ENCODE measurements at places on chromosomes 5 and 9.

GRCh38 chr5:127441799-127442484, 75.5 kb upstream of the PRRC1 start:
- no peak for DNase-seq

GRCh38 chr5:156361436-156362109, 34.6 kb downstream of the SGCD start:
- DNase-seq: no peak

DNA sequence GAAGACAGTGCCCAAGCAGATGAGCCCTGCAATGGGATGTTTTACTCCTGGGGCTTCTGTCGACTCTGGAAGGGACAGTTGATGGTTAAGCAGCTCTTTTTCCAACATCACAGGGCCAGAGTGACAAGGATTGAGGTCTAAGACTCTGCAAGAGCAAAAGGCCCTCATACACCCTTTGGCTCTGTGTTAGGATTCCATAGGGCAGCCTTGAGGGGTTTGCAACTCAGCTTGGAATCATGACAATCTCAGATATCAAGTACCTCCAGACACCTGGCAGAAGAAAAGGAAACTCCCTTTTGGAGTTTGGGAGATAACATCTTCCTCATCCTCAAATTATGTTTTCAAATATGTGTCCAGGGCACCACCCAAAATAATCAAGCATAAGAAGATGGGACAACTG, 205.7 kb downstream of the GNA14 start:
- DNase-seq: no peak

DNA sequence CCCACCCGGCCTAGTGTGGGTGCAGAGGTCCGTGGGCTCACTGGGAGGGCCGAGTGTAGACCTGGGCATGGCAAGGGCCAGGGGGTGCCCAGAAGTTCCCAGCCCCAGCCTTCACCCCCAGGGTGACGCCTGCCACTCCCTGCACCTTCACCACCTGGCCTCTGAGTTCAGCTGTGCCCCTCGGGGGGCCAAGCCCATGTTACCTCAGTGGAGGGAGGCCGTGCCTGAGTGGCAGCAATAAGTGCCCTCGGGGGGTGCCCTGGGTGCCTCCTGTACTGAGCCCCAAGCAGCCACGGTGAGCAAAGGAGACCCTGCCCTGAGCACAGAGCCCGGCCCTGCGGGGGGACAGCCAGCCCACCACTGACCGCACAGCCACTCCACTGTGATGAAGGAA, 10.3 kb upstream of the FCN2 start:
- DNase-seq: no peak

- no peak for DNase-seq
These were observed 14.4 kb downstream of the CAMK4 start for GRCh38 chr5:111238431-111239225.

DNA sequence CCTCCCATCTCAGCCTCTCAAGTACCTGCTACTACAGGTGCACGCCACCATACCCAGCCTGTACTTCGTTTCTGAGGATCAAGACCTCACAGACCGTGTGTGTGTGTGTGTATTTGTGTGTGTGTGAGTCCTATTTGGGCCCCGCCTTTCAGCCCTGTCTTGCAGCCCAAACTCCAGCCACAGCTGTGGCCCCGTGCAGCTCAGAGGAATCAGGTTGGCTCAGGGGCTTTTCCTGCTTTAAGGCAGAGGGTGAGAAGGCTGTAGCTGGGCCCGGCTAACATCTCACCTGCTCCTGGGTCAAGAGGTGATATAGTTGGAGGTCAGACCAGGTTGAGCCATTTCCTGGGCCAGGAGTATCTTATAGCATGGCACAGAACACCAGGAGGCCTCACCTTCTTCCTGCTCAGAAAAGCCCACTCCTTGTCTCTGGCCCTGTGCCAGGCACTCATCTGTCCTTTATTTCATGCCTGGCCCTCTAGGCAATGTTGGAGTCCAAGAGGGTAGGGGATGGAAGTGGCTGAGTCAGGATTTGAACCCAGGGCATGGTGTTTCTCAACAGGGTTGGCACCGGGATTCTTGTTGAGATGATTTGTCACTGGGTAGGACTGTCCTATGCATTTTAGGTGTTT, 1.6 kb upstream of the PHYKPL start:
- DNase-seq: no peak

DNA sequence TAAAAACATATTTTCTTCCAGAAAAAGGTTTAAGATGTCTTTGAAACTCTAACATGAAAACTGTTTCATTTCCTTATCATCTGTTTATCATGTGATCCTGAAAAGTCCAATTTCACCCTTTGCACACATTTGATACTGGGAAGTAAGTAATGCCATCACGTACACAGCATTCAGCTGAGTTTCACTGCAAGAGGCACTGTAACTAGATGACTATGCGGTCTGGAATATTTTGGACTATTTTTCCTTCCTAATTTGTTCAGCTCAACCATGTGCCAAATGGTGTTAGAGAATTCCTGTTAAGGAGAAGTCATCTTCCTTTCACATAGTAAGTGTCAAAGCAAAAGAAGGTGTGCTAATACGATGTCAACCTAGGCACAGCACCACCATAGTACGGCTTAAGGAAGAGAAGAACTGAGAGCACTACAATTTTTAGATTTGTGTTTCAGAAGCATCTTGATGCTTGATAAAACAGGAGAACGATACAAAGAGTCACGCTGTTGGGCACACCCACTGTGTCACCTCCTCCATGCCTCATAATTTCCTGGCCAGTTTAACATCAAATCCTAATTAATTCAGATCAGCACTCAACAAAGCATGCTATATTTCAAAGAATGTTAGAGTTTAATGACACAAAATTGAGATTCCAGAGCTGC, 77.5 kb downstream of the GNAQ start:
- DNase-seq: no peak

GRCh38 chr9:127707766-127708165, 978 bp downstream of the CFAP157 start:
- no peak for DNase-seq

- DNase-seq: no peak
These were observed 128.7 kb downstream of the NIPBL start for GRCh38 chr5:37005252-37005651.

DNA sequence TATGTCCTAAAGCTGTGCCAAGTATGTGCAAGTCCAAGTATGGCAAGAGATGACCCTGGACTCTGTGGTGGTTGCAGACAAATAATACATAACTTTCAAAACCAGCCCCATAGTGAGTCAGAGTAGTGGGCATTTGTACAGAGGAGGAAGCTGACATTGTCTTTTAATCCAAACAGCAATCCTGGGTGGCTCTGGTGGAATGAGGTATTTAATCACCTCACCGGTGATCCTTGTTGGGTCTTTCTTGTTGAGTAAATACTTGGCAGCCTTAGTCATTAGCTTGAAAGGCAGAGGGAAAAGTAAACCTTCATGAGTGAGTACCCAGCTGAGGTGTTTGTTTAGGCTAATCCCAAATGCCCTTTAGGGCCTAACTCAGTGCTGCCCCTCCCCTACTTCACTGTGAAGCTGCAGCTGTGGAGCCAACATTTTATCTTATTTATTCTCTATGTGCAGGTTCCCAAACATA, 148.7 kb upstream of the SLC12A2 start:
- no peak for DNase-seq

DNA sequence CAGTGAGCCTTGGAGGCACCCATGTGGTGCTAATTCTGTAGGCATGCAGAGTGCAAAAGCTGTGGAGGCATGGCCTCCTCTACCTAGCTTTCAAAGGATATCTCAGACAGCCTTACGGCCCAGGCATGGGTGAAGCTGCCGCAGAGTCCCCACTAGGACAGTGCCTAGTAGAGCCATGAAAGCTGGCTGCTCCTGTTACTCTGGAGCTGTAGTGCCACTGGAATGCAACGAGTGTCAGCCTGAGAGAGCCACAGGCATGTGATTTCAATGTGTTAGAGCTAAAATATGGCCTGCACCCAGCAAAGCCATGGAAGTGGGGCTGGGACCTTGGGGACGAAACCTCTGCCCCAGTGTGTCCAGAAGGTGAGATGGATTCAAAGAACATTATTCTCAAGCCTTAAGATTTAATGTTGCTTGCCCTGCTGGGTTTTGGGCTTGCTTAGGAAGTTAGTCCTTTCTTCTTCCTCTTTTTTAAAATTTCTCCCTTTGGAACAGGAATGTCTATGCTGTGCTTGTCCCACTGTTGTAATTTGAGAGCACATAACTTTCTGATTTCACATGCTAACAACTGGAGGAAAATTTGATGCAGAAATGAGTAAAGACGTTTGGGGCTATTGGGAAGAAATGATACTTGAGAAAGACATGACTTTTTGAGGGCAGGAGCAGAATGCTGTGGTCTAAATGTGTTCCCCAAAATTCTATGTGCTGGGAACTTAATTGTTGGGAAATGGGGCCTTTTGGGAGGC, 298.4 kb downstream of the PSAT1 start:
- no peak for DNase-seq

GRCh38 chr5:89534331-89534730, 651.3 kb upstream of the MEF2C start:
- no peak for DNase-seq

DNA sequence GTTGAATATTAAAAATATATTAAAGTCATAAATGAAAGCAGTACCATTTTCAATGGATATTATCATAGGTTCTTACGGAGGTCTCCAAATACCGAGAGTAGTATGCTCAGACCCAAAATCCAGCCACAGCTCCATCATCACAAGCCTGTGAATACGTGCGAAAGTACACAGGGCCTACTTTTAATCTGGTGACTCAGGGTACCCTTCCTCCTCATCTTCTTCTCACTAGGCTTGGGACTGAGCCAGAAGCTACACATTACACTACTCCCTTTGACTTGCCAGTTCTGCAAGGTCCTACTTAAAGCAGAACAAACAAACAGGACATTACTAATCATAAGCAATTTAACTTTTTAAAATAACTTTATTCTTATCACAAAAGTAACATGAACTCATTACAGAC, 7.6 kb upstream of the RIC1 start:
- DNase-seq: no peak

- no peak for DNase-seq
These were observed 60.1 kb downstream of the CDH18 start for GRCh38 chr5:19927919-19928318.

- no peak for DNase-seq
These were observed 376.4 kb upstream of the RGMB start for GRCh38 chr5:98397081-98397480.

Data from stimulated activated CD4-positive, alpha-beta T cell treated with anti-CD3 and anti-CD28 coated beads, Interleukin-2, amount 100 ng/mL, for 4 hours (primary cell).